ENCODE measurements at places on chromosomes 12 and 14. TPM values are rescaled to one million over a fixed set of nuclear protein-coding genes. Genes with fewer than 3 reads are reported as not detected.

PLA2G1B gene
- total RNA-seq = not detected

PRIMA1 gene
- total RNA-seq = 0.47 TPM

CLEC4D gene
- total RNA-seq = not detected

BMAL2 gene
- total RNA-seq = 18.7 TPM

PTGER2 gene
- 4.2 TPM for total RNA-seq

FGFR1OP2 gene
- 28.9 TPM for total RNA-seq

ANG gene
- total RNA-seq = 7.0 TPM

TMEM253 gene
- total RNA-seq = 0.94 TPM

PELI2 gene
- total RNA-seq = 0.77 TPM

BIN2 gene
- 0.20 TPM for total RNA-seq

FANCM gene
- total RNA-seq = 4.7 TPM

STK38L gene
- 10.1 TPM for total RNA-seq

LBHD2 gene
- total RNA-seq = 0.22 TPM

LRRC10 gene
- not detected for total RNA-seq

CCDC175 gene
- total RNA-seq = not detected

TSHR gene
- not detected for total RNA-seq

PGF gene
- total RNA-seq = 4.9 TPM

SCN8A gene
- total RNA-seq = 1.8 TPM

OAS1 gene
- total RNA-seq = 32.8 TPM

CLEC6A gene
- total RNA-seq = not detected

JPH4 gene
- 0.07 TPM for total RNA-seq

Data from A549 treated with dexamethasone at 1 μM for 4 hours (cell line).